ENCODE measurements at places on chromosomes 2 and 18.
A peak's percentile ranks its signal among the peaks of the same experiment; 100 is the strongest.

DNA sequence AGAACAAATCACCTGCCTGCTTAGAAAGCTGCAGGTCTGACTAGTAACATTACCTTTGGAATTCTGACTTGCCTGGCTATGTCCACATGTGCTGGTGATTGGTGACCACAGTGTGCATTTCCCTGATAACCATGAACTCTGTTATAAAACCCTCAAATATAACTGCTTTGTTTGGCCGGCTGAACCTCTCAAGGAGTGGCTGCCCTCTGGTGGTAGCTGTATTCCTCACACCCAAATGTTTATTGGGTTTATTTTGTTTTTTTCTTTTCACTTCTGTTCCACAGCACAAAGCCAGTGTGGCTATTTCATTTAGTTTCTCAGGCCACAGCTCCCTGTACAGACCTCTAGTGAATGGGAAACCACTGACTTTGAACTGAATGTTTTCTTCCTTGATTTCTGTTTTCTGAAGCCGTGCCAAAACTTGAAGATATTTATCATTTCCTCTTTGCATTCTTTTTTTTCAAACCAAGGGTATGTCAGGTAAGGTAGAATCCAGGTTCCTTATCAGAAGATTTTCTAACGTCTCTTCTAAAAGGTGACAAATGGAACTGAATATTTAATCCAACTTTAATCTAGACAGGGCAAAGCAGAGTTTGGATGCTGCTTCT lies 549.0 kb upstream of the VRK2 start:
- DNase-seq, result peak; percentile 72

DNA sequence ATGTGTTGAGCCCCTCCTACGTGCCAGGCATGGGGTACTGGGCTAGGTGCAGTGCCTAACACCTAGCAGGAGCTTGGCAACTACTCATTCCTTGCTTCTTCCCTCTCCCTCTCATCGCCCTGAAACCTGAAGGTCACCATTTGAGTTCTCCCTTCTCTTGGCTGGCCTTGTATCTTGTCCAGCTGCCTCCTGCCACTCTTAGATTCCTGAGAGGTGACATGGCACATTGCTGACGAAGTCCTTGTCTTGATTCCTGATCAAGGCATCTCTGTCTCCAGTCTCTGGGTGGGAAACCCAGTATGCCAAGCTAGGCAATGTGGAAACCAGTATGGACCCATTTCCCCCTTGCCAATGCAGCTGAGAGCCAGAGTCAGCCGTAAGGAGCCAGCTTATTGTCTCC lies 9.0 kb upstream of the EFR3B start:
- DNase-seq, result no peak

DNA sequence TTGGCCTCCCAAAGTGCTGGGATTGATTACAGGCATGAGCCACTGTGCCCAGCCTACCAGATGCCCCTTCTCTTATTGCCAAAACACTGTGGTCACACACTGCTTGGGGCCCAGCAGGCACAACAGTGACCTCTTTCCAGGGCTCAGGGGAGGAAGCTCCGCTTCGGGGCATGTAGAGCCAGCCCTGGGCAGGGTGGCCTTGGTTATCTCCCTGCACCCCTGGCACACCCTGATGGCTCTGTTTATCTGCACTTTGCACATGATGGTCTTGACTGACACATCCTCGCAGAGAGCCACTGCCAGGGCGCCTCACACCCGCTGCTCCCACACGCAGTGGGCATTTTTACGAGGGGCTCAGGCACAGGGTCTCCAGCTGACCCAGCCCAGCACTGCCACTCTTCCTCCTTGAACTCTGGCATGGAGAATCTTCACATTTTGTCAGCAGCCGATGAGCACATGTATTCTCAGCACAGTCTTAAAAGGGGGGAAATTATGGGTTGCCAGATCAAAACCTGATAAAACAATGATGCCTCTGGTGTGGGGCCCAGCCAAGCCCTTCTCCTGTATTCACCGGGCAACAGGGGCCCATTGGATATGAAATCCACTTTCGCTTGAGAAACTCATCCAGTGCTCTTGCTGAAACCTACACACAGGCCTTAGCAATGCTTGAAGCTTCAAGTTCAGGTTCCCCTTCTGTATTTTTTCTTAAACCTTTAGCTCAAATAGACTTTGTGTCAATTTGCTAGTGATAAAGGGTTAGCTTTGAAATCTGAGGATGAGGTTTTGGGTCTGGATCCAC lies 5.9 kb downstream of the GYPC start:
- no peak for DNase-seq

DNA sequence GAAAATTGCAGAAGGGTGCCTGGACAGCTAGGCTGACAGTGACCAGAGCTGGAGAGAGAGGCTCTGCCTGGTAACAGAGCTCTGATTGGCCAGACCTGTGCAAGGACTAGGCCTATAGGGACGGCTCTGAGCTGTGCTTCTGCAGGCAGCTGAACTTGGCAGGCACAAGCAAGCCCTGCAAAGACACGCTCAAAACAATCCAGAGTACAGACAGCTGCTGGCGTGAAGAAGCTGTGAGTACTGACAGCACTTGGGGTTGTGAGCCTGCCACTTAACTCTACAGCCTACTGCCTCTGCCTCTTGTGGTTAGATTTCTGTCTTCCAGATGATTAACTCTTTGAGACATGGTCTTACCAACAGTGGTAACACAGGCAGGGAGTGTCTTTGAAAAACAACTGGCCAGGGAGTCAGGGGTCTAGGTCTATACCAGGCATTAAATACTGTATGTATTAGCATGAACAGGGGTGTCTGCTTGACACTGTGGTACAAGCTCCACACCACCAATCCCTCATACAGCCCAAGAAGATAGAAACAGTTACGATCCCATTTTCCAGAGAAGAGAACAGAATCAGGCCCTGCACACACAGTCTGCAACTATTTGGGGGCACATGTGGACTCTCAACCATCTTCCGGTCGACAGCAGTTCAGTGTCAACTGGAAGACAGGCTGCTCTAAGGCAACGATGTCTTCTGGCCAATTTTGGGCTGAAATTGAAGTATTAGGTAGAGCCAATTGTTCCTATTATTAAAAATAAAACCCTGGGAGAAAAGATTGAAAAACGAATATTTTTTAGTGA lies 568.4 kb downstream of the TNS1 start:
- DNase-seq, result peak; percentile 80

- no peak for DNase-seq
These were observed 67.8 kb downstream of the TTC32 start for GRCh38 chr2:19833978-19834377.

- DNase-seq, result no peak
These were observed 170.0 kb upstream of the CRIM1 start for GRCh38 chr2:36185624-36186023.
